ENCODE measurements at places on chromosomes 5 and 9.

GRCh38 chr5:54944364-54944763 is 41.0 kb downstream of the ESM1 start:
- peak; percentile 38 for DNase-seq

DNA sequence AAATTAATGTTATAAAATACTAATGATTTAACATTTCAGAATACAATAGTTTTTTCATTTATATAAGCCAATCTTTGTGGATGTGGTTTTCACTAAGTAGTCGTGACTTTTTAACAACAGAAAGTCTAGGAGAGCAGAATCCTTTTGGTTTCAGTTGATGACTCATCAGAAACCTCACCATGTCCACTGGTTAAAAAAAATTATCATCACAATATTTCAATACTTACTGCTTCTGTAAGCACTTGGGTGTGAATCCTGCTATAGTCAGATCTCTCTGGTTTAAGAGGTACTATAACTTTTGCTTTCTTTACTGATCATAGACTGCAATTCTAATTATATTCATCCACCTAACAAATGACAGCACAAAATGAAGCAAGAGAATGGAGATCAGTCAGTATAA is 77.2 kb downstream of the MRPS30 start:
- peak; percentile 55 for DNase-seq

DNA sequence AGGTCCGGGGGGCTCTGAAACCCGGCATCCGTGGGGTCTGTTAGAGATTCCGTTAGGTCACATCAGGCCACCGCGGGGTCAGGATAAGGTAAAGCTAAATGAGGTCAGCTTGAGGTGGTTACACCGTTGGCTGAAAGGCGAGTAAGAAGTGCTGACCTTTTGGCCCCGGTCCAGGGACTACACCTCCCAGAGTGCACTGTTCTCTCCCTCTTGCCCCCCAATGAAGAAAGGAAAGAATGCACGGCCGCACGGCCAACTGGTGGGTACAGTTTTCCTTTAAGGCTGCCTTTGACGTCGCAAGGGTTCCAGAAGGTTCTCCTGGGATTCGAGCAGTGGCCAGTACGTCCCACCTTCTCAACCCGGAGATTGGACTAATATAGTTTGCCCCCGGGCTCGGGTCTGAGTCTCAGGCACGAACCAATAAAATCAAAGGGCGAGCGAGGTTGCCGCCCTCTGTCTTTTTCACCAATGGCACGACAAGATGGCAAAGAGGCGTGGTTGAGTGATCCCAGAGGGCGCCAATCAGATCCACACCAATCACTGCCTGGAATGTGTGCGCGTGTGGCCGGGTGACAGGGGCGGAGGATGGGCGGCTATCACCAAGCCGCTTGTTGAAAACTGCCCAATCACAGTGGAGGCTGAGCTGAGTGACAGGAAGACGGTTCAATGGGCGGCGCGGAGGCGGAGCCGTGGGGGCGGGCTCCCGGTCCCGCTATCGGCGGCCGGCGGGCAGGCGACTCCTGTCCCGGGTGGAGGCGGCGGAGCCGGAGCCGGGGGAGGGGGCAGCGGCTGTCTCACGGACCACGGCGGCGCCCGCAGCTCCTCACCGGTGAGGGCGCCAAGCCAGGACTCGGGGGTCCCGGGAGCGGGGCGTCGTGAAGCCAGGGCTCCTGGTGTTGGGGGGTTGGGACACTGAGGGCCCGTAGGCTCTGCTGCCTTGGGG is at the start of gene DNAJB5:
Gene DNAJB5, plus strand, starts transcription at position 743 of the 943 bp plus-strand sequence. CDS start 886 bp downstream, outside the sequence.
- peak; percentile 97 for DNase-seq

DNA sequence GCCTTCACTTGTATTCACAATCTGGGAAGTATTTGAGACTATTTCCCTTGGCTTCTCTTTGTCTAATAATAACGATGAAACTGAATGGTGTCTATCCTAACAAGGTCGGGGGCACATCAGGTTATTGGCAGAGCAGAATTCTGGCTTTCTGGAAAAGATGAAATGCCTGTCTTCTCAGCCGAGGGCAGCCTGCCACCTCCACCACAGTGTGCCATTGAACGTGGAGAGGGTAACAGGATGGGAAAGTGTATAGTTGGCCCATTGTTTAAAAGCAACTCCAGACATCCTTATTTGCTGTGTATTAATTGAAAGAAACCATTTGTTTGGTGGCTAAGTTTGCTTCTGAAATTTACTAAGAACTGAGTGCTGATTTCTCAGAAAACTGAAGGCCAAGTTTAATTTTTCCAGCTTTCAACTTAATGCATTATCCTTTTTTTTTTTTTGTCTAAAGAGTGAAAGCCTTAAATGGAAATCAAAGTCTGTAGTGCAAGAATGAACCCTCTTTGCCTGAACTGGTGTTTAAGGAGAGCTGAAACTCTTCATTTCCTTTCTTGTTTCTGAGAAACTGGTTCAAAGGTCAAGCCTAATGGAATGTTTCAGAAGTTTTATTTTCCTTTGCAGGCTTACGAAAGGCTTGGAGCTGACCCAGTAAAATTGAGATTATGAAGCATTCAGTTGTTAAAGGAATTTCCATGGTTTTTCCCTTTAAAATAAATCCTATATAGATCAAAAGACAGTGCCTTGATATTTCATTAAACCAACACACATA is 563.7 kb upstream of the DAP start:
- no peak for DNase-seq

DNA sequence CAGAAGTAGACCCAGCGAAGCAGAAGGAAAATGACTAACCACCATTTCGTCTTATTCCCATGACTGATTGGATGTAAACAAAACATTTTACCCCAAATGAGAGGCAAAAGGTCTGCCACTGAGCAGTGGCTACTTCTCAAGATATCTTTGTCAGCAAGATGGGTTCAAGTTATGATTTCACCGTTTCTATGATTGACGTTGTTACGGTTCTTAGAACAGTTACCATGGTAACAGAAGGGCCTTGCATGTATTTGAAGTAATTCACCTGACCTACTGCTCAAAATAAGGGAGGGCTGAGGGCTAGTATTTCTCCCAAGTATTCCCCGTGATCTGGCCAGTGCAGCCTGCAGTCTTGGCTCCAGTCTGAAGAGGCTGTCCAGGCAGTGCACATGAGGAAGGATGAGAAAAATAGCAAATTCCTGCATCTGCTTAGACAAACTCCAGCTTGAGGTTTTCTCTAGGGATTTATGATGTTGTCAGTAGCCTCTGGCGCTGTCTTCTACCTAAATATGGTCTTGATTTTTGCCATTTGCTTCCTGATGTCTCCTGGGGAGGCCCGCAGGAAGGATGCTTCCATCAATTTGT is 372.7 kb downstream of the TMEM38B start:
- no peak for DNase-seq

DNA sequence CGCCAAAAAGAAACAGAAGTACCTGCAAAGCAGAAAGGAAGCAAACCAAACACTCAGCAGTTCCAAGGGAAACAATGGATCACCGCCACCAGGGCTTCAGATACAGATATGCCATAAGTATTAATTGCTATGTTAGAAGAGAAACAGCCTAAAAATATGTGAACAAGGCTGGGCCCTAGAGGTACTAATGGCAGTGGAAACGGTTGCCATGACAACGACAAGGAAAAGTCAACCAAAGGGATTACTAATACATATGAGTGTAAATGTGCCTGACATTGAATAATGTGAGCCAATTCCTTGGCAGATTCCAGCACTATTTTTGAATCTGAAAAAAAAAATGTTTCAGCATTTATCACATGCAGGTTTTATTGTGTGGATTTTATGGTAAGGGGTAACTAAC is 75.0 kb downstream of the CAVIN4 start:
- DNase-seq: no peak

- no peak for DNase-seq
Observed at GRCh38 chr5:148421661-148422060, 37.9 kb downstream of the FBXO38 start.

- DNase-seq: peak; percentile 77
Observed at GRCh38 chr5:56026863-56027300, 32.1 kb upstream of the IL6ST start.

GRCh38 chr9:136339173-136339957 is 12.0 kb downstream of the GPSM1 start:
- peak; percentile 89 for DNase-seq

GRCh38 chr5:15483351-15484097 is 16.5 kb upstream of the FBXL7 start:
- no peak for DNase-seq

- DNase-seq: no peak
Observed at GRCh38 chr5:107025712-107026497, 644.8 kb downstream of the EFNA5 start.

- DNase-seq: no peak
Observed at GRCh38 chr9:82021198-82021597, 32.6 kb downstream of the SPATA31D1 start.

GRCh38 chr9:115250621-115251032 is 132.7 kb upstream of the TNC start:
- no peak for DNase-seq

DNA sequence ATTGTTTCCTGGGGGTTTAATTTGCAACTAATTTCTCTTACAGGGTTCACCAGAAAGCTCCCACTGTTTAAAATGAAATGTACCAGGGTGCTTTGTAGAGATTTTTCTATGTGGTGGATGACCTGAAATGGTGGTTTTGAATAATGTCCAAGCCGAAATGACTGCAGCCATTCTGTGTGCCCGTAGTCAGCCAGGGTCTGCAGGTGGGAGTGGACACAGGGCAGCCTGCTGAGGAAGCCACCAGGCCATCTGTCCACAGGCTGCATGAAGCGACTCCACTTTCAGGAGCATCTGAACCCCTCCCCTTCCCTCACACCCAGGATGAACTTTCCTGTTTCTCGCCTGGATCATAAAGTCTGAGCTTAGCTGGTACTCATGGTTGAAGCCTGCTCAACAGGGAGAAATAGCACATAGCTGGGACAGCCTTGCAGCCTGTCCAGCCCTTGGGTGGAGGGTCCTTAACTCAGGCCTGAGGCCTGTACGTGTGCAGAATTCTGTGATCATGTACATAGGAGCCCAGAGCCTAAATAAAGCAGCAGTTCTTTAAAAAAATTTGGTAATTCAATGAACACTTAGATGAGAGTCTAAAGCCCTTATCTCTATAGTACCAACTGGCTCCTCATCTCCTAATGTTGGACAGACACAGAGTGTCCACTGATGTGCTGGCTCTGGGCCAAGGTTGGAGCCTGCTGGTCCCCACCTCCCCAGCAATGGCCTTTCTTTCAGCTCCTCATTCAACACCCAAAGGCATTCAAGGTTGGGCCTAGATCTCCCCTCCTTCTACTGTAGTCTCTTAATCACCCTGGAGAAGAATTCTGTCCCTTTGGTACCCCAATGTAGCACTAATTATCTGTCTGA is 72.8 kb downstream of the SHB start:
- no peak for DNase-seq

DNA sequence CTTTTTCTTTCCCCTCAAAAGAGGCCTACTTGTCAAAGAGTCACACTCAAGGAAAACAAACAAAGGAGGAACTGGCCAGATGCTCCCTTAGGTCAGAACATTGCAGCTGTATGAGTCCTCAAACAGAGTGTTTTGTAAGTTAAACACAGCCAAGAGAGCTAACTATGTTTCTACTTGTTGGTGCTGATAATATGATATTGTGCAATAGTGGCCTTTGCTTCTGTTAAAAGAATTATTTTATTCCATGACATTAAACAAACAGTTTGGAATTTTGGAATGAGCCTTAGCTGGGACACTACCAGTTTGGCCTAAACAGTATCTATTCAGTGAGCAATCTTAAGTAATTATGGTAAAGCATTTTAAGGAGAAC is 56.0 kb upstream of the TPD52L3 start:
- DNase-seq: no peak

GRCh38 chr5:135826221-135826525 is 8.3 kb upstream of the SLC25A48 start:
- DNase-seq: no peak

DNA sequence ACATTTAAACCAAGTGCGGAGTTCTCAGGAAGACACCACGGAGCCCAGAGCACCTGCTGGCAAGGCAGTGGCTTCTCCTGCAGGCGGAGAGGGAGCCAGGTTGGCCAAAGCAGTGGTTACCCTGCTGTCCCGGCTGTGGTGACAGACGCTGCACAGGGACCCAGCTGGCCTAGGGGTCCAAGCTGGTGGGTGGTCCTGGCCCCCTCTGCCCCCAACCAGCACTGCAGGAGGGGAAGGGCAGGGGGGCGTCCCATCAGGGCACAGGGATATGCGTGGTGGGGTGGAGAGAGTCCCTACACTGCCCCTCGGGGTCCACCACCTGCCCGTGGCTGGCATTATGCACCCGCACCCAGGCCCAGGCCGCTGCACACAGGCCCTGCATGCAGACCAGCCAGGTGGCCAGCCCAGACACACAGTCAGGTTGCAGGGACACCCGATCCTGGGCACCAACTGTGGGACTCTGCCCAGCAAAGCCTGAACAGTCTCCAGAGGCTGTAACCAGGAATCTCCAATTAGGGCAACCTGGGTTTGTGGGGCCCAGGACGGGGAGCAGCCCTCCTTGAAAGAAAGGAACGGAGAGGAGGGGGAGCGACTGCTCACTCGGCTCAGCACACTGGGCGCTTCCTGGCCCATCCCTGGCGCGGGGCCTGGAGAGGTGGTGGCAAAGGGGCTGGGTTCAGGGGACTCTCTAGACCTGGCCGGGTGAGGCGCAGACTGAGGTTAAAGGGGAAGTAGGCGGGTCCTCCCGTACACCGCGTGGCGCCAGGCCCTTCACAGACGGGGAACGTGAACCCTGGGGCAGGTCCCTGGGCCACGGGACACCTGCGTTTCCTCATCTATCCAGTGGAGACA is 46.3 kb downstream of the NACC2 start:
- DNase-seq: peak; percentile 26

DNA sequence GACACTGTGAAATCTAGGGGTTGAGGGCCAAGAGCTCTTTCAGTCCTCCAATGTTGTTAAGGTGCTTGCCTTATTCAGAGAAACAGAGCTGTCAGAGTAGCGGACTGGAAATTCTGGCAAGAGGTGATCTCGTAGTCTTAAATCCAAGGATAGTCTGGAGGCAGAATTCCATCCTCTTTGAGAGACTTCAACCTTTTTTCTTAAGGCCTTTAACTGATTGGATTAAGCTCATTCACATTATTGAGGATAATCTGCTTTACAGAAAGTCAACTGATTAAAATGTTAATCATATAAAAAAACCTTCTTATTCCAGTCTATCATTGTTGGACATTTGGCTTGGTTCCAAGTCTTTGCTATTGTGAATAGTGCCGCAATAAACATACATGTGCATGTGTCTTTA is 243.1 kb upstream of the COX7C start:
- DNase-seq: no peak

DNA sequence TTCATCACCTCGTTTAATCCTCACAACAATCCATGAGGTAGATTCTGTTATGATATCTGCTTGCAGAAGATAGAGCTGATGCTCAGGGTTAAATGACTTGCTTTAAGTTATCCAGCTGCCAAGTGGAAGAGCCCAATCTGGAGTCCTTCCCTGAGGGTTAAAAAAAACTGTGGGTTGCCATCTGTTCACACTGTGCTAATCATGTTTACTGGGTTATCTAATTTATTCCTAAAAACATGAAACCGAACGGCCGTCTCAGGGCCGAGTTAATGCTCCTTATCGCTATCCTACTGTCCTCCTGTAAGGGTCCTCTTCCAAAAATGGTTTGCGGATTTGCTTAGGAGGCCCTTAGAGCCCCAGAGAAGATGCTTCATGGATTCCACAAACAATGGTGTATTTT is 153.3 kb downstream of the YIPF5 start:
- DNase-seq: no peak

DNA sequence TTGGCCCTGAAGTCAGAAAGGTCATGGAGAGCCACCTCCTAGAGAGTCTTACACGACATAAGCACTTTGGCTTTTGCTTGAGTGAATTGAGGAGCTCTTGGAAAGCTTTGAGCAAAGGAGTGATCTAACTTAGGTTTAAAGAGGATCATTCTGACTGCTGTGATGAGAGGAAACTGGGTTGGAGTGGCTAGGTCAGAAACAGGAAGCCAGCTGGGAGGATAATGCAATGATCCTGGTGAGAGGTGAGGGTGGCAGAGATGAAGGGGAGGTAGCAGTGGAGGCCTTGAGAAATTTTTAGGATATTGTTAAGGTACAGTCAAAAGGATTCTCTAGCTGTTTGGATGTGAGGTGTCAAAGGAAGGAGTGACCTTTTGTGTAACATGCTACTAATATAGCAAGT is 32.2 kb upstream of the ROPN1L start:
- DNase-seq: no peak

All from GM13976 (cell line).